Kidney epithelial cell (primary cell): ENCODE measurements at places on chromosomes 1 and 21.
A peak's percentile ranks its signal among the peaks of the same experiment; 100 is the strongest.

DNA sequence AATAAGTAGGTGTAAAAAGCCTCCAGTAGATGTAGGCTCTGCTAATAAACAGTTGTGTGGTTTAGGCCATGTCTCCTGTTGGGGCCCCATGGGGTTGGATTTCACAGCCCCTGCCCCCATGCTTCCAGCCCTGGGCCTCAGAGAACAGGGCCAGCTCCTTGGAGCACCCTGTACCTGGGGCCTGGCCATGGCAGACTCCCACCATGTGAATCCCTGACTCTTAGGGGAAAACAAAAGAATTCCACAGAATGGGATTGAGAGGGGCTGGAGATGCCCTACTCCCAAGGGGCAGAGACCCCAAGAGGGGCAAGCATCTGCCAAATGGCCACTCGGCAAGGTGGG, 11.5 kb downstream of the LRP8 start:
- no peak for DNase-seq

DNA sequence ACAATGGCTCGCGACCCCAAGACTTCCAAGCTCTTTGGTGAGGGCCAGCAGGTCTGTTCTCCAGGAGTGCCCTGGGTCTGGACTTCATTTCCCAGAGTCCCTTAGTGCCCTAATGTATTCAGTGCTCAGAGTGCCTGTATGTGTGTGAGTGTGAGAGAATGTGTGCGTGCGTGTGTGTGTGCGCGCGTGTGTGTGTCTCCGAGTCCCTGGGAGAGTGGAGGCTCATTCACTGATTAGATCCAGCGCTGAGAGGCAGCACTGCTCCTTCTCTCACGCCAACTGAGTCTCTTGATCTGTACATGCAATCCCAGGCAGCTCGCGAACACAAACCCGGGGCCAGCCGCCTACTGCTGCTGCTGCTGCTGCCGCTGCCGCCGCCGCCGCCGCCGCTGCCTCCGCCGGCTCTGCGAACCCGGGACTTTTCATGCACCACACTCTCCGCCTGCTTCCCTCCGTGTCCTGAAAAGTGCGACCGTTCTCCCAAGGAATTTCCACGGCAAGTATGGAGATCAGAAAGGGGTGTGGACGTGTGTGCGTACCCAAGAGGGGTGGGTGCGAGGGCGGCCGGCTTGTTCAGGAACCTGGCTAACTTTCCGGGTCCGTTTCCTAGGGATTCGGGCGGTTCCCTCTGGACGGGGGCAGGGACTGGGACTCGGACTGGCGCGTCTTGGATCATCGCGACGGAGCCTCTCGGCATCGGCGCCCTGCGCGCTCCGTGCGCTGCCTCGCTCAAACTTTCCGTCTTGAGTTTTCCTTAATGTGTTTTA, at the start of gene RNF220:
Gene RNF220 (plus strand): TSS at position 225 of the 767 bp plus-strand sequence.
- peak; percentile 12 for DNase-seq

DNA sequence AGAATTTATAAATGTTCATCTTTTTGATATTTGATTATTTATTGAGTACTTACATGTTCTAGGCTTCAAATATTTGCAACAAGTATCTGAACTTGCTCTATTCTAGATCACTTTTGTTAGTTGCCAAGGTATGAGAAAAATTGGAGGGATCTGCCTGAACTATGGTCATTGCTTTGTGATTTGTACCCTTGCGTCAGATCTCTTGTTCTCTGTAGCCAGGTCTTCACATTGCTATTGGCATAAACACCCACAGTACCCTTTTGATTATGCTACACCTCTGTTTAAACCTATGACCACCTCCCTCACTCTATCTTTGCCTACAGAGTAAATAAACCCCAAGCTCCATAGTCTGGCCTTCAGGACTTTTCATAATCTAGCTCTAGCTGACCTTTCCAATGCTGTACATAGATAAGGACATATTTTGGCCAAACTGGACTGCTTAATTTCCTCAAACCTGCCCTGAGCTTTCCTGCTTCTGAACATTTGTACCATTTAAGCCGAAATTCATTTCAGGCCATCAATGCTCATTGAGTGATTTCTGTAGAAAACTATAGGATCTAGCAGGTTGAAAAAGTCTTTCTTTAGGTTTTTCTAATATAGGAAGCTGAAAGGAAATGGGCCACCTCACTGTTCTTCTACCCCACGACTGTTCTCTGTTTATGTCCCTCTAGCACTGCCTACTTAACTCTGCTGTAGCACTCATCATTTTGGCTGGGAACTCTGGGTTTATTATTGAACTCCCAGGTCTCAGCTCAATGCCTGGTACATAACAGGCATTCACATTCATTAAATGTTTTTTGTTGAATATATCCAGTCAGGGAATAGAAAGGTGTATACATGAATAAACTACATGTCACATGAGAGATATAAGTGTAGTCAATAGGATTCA, 84.9 kb downstream of the PPP1R12B start:
- no peak for DNase-seq

- DNase-seq, result no peak
These were observed 72.3 kb downstream of the MPZL1 start for GRCh38 chr1:167794043-167794442.

DNA sequence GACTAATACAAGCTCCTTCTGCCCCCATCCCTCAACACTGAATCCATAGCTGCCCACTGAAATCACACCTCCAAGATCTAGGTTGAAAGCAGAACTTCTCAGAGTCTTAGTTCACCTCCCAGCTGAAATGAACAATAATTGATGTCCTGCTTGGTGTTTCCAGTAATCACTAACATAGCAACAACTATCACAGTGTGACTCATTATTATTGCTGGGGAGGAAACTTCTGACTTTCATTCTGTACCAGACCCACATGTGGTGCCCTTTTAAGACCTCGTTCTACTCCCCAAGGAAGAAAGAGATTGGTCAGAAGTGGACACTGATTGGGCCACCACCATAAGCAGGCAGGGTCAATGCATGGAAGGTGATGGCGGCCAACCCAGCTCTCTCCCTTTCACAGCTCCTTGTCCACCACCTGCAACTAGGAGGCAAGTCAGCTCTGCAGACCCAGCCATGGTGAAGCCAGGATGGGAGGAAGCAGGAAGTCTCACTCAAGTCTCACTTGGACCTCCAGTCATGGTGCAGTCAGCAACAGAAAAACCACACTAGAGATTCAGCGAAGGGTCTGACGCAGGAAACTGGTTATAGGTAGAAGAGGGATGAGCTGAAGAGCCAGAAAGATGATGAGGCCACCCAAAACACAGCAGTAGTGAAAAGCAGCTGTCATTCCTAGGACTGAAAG, 720.2 kb downstream of the PTPRU start:
- DNase-seq, result no peak

- DNase-seq, result no peak
These were observed 8.3 kb downstream of the RCAN1 start for GRCh38 chr21:34606621-34607020.

- DNase-seq, result no peak
These were observed 11.4 kb upstream of the TSPEAR start for GRCh38 chr21:44722731-44723130.

DNA sequence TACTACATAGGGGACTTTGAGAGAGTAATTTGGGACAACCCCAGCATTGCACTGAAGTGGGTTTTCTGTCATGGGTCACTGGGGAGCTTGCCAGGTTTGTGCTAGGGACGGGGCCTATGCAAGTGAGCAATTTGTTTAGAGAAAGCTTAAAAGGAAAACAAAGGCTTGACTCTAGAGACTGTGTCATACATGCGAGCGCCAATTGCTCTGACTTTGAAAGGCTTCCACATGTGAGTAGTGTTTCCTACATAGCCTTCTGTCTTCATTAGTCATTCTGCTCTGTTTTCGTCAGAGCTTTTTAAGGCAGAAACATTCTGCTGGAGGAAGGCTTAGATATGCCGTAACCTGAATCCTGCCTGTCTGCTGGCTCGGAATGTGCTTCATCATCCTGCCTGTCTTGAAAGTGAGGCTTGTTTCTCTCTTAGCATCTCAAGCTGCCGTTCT, 28.4 kb downstream of the TRIM45 start:
- DNase-seq, result peak; percentile 93

DNA sequence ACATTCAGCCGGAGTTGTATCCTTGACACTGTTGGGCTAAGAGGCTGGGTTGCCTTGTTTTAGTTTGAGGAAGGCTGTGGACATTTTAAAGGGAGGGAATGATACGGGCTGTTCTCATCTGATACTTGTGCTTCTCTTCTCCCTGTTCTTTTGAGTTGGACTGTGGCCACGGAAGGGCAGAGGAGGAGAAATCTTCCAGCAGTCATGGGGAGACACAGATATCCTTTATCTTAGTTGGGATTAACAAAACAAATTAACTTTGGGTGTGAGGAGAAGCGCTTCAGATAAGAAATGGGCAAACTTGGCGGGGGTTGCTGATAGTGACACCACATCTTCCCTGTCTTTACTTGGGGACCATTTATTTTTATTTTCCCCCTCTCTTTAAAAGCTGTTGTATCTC, 138.8 kb downstream of the ROR1 start:
- no peak for DNase-seq

- DNase-seq, result peak; percentile 94
These were observed 11.2 kb upstream of the CAPN2 start for GRCh38 chr1:223700942-223701637.

- no peak for DNase-seq
These were observed 20.1 kb downstream of the URB1 start for GRCh38 chr21:32372755-32373154.

DNA sequence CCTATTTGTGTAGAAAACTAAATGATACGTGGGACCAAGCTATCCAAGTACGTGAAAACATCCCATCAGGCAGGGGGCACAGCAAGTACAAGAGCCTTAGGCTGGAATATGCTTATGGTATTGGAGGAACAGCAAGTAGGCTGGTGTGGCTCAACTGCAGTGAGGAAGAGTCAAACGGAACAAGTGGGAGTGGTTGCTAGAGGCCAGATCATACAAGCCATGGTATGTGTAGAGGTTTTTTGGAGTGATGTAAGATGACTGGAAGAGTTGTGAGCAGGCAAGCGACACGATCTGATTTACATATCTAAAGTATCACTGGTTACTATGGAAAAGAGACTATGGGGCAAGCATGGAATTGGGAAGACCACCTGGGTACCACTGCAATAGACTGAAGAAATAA, 27.8 kb downstream of the ELK4 start:
- DNase-seq, result no peak
